ENCODE measurements at places on chromosomes 5 and 9.

- no peak for DNase-seq
Observed at GRCh38 chr9:133770076-133770777, 32.1 kb upstream of the SARDH start.

DNA sequence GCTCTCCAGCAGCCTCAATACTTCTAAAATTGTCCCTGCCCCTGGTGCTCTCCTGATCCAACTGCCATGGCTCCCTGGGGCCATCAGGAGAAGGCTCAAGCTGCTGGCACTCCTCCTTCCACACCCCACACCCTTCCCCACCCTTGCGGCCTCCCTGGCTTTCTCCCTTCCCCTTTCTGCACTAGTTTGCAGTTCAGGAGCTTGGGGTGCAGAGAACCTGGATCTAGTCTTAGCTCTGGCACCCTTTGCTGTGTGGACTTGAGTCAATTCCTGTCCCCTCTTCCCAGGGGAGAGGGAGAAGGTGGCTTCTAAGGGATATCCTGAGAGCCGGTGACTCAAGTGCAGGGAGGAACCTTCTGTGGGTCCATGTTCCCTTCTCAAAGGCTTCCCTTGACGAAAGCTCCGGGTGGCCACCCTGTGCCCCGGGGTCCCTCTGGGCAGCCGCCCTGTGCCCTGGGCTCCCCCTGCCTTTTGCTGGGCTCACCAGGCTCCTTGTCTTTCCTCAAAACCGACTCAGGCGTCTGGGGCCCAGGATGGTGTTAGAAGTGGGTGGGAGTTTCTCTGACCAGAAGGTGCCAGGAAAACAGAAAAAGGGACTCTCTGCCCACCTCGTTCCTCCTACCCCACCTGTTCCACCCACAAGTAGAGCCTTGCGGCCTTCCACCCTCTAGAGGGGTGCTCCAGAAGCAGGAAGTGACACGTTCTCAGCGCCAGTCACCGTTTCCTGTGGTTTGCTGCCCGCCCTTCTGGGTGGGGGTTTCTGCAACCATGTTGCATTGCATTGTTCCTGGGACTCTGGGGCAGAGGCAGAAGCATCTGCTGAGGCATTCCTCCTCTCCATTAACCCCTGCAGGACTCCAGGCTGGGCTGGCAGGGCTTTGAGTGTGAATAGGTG lies 15.0 kb downstream of the GLIPR2 start:
- DNase-seq: no peak

DNA sequence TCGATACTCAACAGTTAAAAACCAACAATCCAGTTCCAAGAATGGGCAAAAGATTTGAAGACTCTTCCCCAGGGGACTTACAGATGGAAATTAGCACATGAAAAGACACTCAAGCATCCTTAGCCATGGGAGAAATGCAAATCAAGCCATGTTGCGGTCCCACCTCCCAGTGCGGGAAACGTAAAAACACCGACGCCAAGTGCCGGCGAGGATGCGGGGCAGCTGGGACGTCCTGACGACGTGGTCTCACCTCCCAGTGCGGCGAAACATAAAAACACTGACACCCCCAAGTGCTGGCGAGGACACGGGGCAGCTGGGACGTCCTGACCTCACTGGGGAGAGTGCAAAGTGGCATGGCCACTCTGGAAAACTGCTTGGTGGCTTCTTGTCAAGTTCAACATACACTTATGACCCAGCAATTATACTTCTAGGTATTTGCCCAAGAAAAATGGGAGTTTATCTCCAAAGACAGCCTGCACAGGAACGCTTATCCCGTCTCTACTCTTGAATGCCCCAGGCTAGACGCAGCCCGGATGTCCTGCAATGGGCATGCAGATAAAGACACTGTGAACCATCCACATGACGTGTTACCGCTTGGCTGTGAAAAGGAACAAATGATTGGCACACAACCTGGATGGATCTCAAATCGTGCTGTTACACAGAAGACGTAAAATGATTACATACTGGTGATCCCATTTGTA lies 60.1 kb upstream of the UBAC1 start:
- no peak for DNase-seq

DNA sequence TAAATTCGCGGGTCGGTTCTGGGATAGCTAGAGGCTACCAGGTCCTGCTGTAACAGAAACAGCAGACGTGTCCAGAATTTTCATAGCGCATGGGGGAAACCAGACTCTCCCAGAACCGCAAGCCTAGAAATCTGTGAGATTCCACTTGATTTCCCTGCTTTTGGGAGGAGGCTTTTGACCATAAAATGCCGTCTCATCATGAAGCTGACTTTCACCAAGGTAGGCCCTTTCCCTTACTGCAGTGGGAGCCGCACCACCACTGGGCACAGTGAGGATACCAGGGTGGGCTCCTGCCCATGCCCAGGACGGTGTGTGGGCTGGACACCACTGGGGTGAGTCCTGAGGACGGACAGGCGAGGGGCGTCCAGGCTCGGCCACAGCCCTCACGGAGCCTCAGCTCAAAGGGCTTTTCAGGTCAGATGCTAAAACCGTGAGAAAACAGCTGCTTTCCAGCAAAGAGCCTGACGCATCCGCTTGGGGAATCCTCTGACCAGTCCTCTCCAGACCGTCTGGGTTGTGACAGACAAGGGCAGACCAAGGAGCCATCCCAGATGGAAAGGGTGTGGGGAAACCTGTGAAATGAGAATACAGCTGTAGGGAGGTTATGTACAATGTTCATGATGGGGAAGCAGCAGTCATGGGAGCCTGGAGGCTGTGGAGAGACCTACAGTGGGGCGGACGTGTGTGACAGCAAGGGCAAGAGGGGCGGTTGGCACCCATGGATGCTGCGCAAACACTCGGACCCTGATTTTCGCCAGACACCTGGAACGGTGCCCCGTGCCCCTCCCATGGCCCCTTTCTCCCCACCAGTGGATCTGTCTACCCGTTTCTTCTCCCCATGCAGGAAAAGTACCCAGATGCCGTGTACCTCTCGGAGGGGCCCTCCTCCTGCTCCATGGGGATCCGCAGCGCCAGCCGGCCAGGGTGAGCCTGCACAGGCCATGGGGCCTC lies 59.2 kb downstream of the IPPK start:
- no peak for DNase-seq

- no peak for DNase-seq
Observed at GRCh38 chr5:132673488-132673887, 301 bp upstream of the IL4 start.

- no peak for DNase-seq
Observed at GRCh38 chr5:115661563-115661962, 35.7 kb upstream of the TMED7 start.

- DNase-seq: no peak
Observed at GRCh38 chr5:151680944-151681427, 5.7 kb downstream of the SPARC start.

- DNase-seq: no peak
Observed at GRCh38 chr5:143801252-143801939, 10.6 kb upstream of the HMHB1 start.

All from smooth muscle cell of the brain vasculature (primary cell).